Stimulated activated CD8-positive, alpha-beta memory T cell treated with anti-CD3 and anti-CD28 coated beads, Interleukin-2, amount 100 ng/mL, for 48 hours (primary cell): ENCODE measurements at places on chromosomes 2 and 18.

DNA sequence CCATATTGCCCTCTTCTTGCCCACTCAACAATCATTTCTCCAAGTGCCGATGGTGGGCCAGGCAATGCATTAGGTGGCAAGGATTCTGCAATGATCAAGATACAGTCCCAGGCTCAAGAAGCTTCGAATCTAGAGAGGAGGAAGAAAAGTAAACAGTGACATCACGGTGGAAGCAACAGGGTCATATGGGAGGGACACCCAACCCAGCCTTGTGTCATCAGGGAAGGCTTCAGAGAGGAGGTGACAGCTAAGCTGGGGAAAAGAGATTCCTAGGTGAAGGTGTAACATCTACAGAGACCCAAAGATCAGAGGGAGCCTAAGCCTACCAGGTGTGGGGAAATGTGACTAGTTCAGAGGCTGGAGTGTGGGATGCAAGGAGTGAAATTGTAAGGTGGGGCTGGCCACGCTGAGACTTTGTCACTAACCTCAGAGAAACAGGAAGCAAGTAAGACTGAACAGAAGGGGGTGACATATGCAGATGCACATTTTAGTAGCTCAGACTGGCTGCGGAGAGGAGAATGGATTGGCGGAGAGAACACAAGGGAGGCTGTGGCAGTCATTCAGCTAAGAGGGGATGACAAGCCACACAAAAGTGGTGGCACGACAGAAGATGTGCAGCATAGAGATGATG, 104.9 kb downstream of the ANKRD44 start:
- DNase-seq = peak; percentile 38

DNA sequence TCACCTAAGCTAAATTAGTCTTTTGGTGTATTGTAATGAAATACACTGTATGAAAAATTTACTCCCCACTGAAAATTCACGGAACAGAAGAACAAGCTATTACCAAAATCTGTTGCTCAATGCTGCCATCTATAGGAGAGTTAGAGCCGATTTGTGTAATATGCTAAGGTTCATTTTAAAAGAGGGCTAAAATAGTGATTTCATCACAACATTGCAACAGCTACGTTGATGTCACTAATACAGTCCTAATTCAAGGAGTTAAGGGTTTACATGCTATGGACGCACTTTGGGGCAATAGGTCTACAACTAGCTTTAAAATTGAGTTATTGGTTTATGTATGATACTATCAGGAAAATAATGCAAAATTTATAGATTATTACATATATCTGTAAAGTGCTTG, 3.0 kb upstream of the IRS1 start:
- DNase-seq = no peak

DNA sequence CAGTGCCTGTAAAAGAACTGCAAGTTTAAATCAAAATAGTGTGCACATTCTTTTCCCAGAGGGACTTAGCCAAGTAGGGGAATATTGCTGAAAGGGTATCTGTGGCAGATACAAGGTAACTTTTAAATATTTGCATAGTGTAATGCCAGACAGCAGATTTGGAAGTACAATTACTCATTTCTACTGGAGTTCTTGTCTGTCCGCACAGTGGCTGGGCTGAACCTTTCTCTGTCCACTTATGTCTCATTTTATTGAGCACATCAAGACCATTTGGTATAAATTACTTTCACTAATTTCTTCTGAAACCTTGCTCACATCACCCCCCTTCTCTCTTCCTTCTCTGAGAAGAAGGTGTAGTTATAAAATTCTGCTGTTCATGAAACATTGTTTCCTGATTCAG, 271.3 kb downstream of the THSD7B start:
- DNase-seq = no peak

- no peak for DNase-seq
Observed at GRCh38 chr18:71989616-71990015, 554.5 kb downstream of the CBLN2 start.

DNA sequence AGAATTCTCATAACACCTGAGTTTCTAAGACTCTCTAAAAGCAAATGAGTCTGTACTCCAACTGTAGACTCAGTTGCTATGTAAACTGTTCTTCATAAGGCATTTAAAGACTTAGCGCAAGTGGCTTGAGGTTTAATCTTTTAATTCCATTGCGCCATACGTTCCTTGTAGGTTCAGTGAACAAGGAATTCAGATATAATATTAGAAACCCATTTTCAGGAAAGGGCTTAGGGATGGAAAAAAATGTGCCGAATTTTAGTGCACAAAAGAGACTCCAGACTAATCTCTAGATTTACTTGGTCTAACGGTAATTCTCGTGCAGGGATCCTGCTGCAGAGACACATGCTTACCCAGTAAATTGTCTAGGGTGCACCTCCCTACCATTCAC, 268.9 kb upstream of the TANK start:
- no peak for DNase-seq

DNA sequence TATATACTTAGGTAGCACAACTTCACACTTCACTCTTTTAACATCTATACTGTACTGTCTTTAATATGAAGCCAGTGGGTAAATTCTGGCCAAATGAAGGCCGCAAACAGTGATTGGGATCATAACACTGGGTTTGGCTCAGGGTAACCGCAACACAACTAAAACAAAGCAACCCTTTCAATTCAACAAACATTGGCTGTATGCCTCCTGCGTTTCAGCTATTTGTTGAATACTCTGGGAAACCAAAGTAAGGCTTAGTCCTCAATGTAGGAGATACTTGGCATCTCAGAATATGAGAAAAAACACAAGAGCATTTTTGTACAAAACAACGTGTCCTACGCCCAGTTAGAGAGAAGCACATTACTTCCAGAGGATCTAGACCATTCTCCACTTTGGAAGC, 693.3 kb upstream of the KLHL29 start:
- no peak for DNase-seq

DNA sequence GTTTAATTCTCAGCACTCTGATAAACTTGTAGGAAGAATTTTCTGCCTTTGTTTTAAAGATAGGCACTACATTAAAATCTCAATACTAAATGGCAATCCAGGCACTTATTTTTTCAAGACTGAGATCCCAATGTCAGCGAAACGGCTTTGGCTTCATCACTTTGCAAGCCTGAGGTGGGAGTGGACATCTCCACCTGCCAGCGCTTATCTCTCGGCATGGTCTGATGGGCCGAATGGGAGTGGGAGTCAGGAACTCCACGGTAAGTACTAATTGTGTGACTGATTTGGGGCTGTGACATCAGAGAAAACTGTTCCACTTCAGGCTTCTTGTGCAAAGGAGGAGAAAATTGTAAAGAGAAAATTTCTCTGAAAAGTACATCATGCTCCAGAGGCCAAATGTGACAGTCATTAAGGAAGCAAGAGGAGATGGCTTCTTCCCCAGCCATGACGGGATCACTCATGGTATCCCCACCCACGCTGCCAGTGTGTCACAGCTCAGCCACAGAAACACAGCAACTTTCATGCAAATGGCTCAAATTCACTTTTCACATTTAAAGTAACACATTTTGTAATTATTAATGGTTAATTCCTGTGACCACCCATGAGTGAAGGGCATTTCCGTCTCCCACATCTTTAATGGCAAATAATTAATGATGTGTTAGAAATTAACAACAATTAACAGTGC, 385.5 kb upstream of the HNRNPA3 start:
- DNase-seq = peak; percentile 56

DNA sequence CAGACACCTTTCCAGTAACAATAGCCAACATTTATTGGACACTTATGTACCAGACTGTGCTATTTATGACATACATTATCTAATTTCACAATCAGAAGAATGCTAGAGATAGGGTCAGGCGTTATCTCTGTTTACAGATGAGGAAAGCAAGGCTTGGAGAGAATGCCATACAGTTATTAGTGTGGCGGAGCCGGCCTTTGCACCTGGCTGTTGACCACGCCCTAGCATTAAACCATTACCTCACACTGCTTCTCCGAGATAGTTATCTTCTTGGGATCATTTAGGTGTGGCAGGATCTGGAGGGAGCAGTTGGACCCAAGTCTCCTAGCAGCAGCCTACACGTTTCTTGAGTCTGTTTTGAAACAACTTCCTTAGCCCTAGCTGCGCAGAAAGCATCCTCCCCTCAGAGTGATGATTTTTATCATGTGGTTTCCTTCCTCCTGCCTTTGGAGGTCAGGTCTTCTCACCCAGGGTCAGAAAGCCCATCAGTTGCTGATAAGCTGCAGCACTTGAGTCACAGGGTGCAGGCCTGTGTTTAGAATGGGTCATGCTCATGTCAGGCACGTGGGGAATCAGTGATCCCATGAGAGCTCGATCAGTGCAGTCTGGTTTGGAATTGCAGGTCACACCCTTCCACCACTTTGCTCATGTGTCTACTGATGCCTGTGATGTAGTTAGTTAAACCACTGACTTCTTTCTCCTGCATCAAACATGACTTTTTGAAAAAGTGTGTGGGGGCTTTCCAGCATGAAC, 118.2 kb downstream of the SPTBN1 start:
- DNase-seq = peak; percentile 48

DNA sequence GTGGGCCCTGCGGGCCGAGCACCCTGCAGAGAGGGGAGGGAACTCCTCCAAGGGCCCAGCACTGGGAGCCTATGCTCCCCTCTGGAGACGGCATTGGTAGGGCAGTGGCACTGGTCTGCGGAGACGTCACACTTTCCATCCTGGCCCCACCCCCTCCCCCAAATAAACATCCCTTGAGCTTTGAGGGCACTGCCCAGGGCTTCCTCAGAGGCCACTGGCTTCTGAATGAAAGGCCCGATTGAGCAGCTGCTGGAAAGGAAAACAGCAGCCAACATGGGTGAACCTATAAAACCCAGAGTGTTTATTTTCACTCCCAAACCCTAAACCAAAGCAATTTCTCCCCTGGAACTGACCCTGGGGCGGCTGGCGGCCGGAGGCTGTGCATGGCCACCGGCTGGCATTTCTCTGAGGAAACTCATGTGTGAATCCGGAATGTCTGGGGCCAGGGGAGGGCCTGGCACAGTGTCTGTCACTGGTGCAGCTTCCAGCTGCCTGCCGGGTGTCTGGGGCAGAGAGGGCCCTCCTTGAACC, 138.9 kb downstream of the DYSF start:
- DNase-seq = no peak

GRCh38 chr18:77063260-77063659, 69.3 kb downstream of the MBP start:
- DNase-seq = peak; percentile 60

GRCh38 chr2:190311893-190312634, 7.6 kb downstream of the HIBCH start:
- no peak for DNase-seq

DNA sequence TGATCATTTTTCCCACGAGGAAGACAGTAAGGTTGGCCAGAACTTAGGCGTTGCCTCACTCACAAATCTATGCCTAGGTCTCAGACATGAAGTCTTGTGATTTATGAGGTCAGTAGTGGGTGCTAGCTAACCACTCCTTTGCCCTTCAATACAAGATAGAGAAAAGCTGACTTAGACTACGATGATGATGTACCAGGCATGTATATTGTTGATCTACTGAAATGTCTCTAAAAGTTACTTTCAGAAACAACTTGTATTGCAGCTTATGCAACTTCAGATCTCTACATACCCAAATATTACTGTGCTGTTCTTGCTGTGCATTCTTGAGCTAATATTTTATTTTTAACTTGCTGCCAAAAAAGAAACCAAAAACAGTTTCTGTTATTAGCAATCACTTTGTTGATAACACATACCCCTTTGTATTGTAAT, 30.6 kb downstream of the MAPRE2 start:
- no peak for DNase-seq

DNA sequence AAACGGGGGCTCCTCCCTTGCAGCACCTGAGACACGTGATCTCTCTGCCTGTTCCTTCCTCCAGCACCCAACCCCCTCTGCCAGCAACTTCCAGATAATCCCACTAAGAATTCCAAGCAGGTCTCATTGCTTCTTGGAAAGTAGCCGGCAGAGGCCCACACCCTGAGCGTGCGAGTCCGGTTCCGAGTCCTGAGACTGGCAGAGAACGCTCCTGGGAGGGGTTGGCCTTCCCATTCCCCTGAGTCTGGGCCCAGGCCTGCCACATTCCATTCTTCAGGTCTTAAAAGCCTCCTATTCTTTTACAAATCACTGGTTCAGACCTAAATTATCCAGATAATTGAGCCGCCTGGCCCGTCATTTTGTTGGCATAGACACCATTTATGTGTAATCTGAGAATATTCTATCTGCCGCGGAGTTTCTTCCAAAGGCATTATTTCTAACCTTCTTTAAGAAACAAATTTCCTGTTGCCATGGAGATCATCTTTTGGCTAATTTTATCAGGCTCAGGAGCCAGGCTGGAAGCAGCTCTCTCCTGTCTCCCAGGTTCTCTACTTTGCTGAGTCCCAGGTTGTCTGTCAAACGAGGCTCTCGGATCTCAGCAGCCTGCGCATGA, 165.4 kb downstream of the MYCN start:
- no peak for DNase-seq

- no peak for DNase-seq
Observed at GRCh38 chr2:18379870-18380269, 180.6 kb downstream of the RDH14 start.

- no peak for DNase-seq
Observed at GRCh38 chr18:44557616-44558151, 123.0 kb upstream of the SETBP1 start.

DNA sequence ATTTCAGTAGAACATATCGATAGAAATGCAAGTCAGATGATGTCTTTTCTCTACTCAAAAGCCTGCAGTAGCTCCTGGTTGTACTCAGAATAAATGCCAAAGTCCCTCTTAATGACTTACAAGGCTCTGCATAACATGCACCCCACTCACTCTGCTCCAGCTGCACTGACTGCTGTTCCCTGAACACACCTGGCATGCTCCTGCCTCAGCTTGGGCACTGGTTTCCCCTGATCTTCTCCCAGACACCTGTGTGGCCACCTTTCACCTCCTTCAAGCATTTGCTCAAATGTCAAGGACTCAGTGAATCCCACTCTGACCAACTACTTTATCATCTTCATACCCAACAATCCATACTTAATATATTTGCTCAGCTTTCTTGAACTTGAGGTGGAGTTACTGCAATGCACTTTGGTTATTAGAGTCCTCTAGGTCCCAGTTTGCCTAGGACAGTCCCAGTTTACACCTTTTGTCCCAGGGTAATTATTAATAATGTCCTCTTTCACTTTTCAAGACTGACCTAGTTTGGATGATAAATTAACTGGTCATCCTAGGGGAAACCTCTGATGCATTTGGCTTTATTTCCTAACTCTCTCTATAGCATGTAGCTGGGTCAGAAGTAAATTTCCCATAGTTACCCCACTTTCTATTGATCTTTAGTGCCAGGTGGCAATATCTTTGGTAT, 44.1 kb downstream of the ACAA2 start:
- no peak for DNase-seq

DNA sequence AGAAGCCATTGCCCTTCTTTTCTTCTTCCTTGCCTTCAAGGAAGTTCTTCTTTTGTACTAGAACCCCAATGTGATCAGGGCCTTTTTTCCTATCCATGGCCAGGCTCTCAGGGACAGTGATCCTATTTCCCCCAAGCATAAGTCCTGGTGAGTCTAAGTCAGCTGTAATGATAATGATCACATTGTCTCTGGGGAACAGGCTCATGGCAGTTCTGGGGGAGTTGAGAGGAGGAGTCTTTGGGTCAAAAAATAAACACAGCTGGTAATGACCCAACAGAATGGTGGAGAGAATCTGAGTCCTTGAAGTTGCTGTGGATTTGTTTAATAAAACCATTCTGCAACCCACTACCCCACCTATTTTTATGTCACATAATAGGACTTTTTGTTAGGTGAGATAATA, 96.6 kb downstream of the SOCS6 start:
- DNase-seq = no peak

- DNase-seq = no peak
Observed at GRCh38 chr18:59717291-59717690, 20.1 kb upstream of the CCBE1 start.

GRCh38 chr2:19617257-19617848, 258.9 kb upstream of the OSR1 start:
- no peak for DNase-seq

- DNase-seq = no peak
Observed at GRCh38 chr2:236960531-236960930, 125.2 kb upstream of the COPS8 start.
